ENCODE measurements at places on chromosomes 7 and 10.

DNA sequence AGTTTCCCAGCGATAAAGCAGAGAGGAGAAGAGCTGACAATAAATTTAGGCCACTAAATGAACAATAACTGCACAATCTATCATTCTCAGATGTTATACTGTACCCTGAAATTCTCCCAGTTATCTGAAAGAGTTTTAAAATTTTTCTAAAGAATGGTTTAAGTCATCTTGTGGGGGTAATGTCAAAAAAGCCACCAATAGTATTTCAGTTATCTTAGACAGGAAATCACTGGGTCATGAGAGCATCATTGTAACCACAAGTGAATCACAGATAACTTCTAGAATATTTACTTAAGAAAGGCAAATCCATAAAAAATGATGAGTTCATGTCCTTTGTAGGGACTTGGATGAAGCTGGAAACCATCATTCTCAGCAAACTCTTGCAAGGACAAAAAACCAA, 147.1 kb downstream of the DNAJB9 start:
- DNase-seq: no peak

GRCh38 chr7:936386-937054, 18.0 kb downstream of the ADAP1 start:
- DNase-seq: no peak

DNA sequence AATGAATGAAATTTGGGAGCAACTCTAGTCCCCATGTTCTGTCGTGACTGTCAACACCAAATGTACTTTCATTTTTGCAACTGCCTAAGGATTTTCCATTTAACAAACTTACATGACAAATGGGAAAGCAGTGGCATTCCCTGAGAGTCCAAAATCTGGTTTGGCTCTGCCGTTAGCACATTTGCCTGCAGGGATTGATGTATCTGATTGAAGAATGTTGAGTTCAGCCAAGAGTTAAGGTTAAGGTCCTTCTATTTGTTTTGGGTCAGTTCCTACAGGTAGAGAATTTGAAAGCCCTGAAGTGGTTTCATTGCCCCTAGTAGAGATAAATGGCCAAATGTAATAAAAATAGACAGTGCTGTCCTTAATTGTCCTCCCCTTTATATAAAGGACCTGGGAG, 406.5 kb upstream of the GALNT17 start:
- DNase-seq: no peak

GRCh38 chr7:85703251-85704010, 516.6 kb upstream of the SEMA3D start:
- no peak for DNase-seq

DNA sequence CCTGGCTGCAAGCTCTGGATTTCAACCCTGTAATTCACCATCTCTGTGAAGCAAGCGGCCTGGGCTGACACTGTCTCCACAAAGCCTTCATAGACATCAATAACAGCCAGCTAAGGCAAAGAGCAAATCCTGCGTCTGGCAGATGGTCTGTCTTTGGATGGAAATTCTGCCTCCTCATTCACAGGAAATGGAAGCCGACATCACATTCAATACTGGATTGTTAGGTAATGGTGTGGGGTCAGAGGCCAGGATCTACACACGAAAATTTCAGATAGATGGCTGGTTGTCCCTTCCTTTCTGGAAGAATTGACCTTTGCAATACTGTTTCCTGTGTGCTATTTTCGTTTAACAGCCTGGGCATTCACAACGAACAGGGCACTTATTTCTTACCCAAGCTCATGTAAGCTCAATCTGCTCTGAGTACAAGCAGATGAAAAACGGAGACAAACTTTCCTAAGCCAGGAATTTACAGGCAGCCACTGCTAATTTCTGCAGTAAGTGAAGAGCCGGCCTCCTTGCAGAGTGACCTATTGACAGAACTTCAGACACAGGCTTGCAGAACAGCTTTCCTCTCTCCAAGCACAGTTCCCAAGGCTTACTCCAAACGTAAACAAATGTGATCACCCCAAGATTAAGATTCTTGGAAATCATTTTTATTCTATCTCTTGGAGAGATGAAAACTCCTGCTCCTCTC, 3.1 kb upstream of the ADAM12 start:
- DNase-seq: no peak

- DNase-seq: no peak
Observed at GRCh38 chr10:120428754-120429153, 28.3 kb upstream of the PLPP4 start.

- DNase-seq: no peak
Observed at GRCh38 chr7:1950066-1950451, 280.0 kb downstream of the ELFN1 start.

DNA sequence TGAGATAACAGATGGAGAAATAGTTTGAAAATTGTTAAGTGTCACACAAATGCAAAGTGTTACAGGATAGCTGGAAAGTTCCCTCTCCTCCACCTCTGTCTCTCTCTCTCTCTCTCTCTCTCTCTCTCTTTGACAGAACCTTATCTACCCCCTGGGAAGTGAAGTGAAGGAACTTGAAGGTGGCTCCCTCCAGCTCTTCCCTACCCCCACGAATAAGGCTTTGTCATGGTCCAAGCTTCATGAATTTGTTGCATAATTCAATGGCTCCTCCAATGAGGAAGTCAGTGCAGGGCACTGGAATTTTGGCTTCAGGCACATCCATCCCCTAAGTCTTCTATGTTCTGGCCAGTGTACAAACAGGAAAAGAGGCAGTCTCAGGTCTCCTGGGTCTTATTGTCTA, 66.4 kb downstream of the CDHR3 start:
- no peak for DNase-seq

- no peak for DNase-seq
Observed at GRCh38 chr7:135758531-135758932, 9.9 kb upstream of the FAM180A start.

- DNase-seq: no peak
Observed at GRCh38 chr10:104337521-104337984, 712 bp downstream of the ITPRIP start.

- DNase-seq: no peak
Observed at GRCh38 chr10:101218351-101219138, 10.7 kb downstream of the LBX1 start.

DNA sequence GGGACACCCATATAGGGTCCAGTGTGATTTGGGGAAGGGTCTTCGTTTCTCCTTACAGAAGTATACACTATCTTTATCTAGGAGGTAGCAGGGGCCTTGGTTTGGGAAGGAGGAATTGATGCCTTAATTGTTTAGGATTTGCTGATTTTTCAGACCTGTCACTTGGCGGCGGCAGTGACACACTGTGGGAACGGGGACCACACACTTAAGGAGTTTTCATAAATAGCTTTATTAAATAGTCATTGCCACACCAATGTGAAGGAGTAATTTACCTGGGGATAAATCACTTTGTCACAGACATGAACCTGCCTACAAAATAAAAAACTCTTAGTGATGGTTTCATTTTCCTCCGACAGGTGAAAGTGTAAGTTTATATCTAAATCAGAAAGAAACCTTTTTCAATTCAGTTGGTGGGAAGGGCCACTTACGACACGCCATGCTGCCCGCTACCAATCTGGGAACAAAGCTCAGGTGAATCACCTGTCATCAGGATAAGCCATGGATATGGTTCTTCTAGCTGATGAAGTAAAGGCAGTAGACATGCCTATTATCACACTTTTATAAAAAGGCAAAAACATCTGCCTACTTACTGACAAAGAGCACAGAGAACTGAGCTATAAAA, 12.3 kb upstream of the ENO4 start:
- no peak for DNase-seq

- no peak for DNase-seq
Observed at GRCh38 chr10:79320820-79321493, 26.3 kb upstream of the PPIF start.

DNA sequence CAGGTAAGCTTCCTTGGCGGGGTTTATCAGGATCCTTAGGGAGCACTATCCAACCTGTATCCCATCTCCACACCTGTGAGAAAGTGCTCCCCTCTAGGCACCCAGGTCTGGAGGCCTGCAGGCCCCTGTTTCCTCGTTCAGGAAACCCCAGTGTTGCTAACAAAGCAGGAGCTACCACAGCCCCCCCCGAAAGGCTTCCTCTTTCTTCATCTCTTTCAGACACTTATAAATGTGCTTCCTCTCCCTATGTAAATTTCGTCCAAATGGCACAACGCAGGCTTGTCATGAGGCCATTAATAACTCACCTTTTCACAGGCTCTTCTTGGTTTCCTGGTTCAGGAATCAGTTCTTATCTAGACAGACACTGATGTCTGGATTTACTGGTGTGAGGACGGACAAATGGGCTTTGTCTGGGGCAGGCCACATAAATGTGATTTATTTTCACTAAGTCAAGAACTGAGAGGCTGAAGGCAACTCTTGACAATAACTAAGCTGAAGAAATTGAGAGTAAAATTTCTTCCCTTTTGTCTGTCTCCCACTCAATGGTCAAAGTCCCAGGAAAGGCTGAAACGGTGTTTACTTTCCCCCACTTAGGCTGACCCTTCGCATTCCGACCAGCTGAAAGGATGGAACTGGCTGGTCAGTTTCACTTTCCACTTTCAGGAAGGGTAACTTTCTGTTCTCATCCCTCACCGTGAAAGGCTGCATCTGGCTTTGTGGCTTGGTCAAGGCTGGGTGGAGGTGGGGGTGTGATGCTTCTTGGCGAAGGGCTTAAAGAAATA, 46.8 kb downstream of the PIK3AP1 start:
- no peak for DNase-seq

DNA sequence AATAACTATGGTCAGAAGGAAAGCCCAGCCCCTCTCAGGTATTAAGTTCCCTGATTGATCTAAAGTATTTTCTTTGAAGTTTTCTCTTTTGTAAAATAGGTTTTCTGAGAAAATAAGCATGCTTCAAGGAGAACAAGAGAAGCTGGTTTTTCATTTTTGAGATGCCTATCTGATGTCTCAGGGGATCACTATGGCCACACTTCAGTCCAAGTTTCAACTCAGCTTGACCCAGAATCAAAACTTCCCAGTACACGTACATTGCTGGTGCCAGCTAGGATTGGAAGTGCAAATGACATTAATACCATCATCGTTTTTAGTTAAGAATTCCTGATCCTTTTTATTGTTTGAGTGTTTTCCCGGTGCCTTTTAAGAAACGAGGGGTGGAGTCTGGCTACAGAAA, 7.2 kb downstream of the ITIH5 start:
- no peak for DNase-seq

DNA sequence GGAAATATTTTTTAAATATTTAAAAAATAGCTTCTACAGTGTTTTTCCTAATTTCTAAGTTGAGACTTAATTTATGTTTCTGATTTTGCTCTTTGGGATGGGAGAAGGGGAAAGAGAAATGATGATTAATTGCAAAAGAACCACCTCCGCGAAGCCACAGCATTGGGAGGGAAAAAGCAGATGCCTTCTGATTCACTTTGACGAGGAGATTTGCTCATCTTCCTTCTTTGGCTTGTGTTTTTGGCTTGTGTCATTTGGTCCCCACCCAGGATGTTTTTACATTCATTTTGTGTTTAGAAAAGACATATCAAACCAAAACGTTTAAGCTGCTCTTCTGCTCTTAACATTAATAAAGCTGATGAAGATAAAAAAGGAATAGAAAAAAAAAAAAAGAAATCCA, 121.7 kb downstream of the MACC1 start:
- no peak for DNase-seq

DNA sequence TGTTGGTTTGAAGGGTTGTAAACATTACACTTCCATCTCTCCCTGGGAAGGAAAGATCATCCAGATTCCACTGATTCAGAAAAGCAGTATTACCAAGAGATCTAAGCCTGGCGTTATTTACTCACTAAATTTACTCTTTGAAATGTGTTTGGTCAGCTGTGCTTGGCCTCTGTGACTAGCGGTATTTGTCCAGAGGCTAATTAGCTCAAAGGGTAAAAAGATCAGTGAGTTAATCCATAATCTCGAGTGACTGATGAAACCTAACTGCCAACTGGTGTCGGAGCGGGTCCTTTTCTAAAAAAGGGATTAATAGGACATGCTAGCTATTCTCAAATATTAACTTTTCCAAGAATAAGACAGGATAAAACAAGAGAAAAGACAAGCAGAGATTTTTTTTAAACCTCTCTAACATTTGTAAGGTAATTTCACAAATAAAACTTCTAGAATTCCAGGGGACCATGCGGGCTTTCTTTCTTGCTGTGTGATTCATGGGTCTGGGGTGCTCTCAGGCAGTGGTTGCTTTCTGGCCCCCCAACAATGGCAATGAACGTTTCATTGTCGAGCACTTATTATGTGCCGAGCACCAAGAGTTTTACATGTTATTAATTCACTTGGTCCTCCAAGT, 247.3 kb upstream of the AOAH start:
- no peak for DNase-seq

GRCh38 chr7:114007386-114007785, 88.6 kb upstream of the PPP1R3A start:
- DNase-seq: no peak

DNA sequence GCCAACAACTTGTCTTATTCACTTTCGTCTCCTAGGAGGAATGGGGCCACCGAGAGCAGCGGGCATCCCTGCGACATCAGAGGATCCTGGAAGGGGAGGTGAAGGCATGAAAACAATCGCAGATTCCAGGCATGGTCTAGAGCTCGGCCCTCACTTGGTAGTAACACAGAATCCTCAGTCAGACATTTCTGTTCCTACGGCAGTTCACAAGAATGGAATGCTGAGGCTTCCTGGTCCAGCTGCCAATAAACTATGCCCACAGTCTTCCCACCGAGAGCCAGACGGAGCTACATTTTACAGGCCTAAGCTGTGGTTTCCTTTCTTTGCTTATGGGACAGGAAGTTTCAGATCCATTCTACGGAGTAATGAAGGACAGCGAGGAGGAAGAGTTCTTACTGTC, 75.8 kb downstream of the OR13A1 start:
- no peak for DNase-seq
